ENCODE measurements at places on chromosomes 11 and 22.
A peak's percentile ranks its signal among the peaks of the same experiment; 100 is the strongest.

DNA sequence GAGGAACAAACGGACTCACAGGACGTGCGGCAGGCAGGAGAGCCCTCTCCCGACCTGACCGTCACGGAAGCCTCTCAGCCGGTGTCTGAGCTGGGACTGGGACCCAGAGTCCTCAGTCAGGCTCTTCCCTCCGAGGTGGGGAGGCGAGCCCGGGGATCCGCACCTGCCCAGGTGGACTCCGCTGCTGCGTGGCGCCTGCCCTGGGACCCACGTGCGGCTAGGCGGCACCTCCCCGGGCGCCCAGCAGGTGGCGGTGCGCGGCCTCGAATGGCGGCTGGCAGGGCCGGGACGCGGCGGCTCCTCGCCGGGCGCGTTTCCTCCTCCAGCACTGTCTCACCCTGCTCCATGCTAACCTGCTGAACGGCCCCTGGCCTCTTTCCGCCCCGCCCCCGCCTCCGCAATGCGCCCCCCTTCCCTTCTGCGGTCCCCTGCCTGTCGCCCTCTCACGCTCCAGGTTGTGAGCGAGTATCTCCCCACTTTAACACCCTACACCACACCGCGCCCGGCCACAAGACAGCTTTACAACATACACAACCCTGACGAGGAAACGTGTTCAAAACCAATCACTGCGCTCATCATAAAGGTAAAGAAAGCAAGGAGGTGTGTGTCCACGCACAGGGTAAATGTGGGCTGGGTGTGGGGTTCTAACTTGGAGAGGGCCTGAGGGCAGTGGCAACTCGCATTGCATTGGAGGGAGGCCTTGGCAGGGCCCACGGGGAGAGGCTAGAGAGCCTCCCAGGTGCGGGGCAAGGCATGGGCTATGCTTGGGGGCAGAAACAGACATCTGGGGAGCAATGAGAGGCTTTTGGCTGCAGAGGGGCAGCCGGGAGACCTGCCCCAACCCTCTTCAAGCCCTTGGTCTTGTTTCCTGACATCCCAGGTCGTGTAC lies 25.9 kb upstream of the ATXN10 start:
- DNase-seq = peak; percentile 63

DNA sequence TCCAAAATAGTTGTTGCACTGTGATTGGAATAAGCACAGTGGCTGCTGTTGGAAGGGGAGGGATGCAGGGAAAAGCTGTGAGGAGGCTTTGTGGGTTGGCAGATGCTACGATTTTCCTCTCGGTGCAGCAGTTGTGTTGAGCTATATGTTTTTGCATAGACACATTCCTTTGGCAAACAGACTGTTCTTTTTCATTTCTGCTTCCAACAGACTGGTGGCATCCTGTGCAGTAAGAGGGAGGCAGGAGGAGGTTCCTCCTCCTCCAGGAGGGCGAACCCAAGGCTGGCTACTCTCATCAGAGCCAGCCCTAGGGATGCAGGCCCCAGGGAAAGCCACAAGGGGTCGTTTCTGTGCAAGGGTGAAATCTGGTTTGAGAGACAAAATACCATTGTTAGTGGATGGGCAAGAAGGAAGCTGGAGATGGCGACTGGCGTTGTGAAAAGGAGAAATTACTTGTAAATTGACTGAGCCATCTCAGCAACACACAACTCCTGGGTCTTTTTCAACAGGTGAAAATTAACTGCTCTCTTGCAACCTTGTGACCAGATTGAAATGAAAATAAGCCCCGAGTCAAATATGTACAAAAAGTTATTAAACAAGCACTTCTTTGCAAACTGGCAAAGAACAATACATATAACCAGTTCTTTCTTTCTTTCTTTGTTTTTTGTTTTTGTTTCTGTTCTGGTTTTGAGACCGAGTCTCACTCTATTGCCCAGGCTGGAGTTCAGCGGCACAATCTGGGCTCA lies 26.5 kb upstream of the UBASH3B start:
- DNase-seq = peak; percentile 13

- no peak for DNase-seq
Measured at GRCh38 chr11:110295086-110295485, 1.3 kb downstream of the RDX start.

DNA sequence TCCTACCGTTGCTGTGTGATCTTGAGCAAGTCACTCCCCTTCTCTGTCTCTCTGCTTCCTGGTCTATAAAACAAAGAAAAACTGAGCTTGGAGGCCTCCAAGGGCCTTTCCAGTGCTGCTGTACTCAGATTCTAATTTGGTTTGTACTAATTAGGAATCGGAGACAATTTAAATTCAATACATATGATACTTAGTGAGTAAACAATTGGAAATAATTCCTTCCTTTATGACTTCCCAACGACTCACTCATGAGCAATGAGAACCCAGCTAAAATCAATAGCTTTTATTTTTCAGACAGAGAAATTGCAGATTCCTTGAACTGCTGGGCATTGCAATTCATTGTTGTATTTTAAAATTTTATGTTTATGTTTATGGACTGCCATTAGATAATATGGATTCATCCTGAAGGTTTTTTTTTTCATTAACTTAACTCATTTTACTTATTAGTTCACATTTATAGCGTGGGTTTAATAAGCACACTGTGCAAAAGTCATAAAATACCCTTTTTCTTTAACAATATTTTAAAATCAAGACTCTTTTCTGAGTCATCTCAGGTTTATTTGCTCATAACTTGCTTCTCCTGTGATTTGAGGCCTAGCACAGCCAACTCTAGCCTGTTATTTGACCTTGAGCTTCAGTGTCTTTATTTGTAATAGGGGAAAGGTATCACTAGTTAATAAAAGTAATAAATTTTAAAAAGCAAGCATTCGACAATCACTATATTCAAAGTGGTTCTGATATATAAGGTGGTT lies 95.8 kb downstream of the TP53I11 start:
- DNase-seq = no peak

GRCh38 chr22:35488513-35488912 lies 52.1 kb upstream of the RASD2 start:
- no peak for DNase-seq

DNA sequence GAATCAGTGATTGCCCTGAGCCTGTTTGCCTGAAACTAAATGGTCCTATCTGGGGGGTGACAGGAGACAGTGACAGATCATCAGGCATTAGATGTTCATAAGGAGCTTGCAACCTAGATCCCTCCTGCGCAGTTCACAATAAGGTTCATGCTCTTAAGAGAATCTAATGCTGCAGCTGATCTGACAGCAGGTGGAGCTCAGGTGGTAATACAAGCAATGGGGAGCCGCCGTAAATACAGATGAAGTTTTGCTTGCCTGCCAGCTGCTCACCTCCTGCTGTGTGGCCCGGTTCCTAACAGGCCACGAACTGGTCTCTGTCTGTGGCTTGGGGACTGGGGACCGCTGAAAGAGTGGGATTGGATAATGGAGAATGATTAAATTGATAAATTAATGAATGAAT lies 14.0 kb downstream of the NOX4 start:
- DNase-seq = no peak

DNA sequence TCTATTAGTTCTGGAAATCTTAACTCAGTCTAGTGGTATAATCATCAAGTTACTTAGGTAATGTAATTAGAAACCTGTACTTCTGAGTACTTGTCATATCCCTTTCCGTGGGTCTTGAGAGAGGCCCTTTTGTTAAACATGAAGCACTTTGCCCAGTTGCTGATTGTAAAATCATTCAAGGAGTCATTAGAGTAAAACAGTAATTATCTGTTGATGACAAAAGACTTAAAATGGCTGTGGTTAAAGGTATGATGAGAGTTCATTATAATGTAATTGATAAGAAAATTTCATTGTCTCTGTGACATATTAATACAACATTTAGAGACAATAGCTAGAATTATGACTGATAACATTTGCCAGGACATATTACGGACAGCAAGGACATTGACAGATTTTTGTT lies 34.3 kb downstream of the PRR5L start:
- DNase-seq = no peak

DNA sequence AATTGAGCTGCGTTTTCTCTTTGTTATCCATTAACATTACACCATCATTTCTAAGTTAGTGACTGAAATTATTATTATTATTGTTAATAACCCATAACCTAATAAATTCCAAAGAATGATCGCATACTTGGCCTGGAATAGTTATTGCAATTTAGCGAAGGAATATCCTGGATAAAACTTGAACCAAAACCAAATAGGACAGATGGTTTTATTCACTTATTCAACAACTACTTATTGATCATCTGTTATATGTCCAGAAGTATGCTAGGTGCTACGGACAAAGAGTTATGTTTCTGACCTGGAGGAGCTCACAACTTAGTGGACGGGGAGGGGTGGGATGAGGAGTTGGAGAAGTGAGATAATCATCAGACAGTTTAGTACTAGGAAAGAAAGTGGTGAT lies 44.8 kb upstream of the ARHGAP20 start:
- DNase-seq = no peak

DNA sequence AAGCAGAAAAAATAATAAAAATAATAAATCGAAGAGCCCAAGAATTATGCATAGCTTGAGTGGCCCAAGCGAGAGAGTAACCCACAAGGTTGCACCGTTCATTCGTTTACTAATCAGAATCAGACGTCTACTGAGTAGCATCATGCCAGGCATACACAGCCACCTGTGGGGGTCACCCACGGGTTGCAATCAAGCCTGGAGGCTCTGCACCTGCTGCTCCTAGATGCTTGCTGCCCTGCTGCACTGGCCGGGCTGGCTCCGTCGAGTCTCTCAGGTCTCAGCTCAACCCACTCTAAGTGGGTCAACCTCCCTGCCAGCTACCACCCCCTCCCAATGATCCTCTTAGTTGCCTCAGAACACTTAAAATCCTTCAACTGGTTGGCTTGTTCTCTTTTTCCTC lies 2.0 kb upstream of the TESMIN start:
- no peak for DNase-seq

- DNase-seq = peak; percentile 99
Measured at GRCh38 chr11:63681321-63682065, at the start of gene RTN3. TSS of gene RTN3 (plus strand) at chr11:63681500. CDS start at chr11:63681637, 137 bp downstream.

DNA sequence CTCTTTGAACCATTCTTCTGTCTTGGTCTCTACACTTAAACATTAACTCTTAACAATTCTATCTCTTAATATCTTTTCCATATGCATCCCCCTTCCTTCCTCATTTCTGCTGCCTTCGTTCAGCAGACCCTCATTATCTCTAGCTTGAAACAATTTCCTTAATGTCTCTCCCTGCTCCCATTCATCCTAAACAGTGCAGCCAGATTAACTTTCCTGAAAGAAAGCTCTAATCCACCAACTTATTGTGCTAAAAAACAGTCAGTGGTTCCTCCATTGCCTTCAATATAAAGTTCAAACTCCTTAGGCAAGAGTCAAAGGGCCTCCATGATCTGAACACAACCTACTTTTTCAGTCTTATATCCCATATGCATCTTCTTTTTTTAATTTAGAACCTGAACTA lies 42.5 kb downstream of the SOX6 start:
- no peak for DNase-seq

DNA sequence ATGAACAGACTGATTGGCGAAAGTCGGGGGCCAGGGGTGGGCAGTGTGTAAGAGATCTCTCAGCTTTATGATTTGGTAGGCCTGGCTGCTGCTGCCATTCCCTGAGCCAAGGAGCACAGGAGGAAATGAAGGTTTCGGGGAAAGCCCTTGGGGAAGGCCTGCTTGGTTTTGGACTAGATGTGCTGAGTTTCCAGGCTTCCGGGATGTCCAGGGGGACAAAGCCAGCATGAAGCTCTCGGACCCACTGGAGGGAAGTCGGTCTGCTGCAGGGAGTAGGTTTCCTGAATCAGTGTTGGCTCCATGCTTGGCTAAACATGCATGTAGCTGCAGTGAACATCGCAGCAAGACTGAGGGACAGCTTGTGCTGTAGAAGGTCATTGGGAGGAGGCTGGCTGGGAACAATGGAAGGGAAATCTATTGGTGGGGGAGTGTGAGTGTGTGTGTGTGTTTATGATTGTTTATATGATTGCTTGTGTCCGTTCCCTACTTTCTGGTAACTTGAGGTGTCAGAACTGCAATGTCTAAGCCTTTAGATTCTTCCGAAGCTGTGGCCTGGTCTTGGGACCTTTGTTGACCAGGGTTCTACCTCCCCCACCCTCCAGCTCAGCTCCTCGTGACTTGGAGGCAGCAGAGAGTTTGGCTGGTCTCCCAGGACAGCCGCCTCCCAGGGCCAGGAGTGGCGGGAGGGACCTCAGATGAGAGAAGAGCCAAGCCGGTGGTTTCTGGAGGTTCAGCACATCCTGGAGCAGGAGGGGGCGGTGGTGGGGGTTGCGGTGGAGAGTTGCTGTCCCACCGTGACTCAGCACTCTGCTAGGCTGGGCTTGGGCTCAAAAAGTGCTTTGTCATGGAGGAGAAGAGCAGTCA lies 4.0 kb upstream of the FTH1 start:
- no peak for DNase-seq

DNA sequence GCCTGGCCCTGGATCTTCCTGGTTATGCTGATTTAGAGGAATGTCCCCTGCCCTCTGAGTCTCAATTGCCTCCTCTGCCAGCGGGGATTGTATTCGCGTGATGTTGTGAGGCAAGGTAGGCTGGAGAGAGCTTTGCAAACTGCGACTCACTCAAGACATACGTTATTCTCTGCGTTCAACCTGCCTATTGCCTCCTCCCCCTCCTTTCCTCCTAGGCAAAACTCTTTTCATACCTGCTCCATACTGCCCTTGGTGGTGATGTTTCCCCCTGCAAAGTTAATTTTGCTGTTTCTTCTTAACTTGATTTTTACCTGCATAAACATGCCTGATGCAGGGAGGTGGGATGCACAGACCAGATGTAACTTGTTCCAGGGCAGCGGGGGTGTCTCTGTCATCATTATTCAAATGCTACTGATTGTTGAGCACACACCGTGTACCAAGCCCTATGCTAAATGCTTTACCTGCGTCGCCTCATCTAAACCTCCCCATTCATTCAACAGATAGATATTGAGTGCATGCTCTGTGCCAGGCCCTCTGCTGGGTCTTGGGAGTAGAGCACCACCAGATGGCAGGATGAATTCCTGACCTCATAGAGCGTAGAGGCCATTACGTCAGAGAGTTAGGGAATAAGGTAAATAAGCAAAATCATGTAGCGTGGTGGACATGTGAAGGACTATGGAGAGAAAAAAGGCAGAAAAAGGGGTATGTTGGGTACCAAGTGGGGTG lies 29.0 kb downstream of the SGSM1 start:
- DNase-seq = no peak

DNA sequence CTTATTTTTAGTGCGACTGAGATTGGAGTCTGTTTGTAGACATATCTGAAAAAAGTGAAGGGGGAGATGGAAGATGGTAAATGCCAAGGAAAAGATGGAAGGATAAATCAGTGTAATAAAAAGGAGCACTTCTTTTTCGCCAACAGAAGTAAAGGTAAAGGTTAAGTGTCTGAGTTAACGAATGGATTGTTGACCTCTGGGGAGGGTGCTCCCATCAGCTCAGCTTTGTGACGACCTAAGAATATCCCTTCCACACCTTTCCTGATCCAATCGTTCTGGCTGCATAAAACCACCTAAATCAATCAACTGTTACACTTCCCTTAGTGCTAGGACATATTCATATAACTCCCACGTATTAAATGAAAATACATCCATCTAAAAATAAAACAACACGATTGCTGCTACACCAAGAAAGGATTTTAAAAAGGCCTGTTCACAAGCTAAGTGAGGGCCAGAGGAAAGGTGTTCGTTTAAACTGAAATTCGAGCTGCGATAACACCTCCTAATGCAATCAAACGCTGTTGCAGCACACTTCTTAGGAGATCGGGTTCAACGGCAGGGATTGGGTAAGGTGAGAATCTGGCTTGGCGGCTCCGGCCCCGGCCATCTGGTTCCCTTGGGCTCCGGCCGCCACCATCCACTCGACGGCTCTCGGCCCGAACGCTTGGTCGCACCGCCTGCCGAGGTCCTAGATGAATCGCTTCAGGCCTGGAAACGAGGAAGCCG lies 658 bp downstream of the C11orf71 start:
- DNase-seq = no peak

- no peak for DNase-seq
Measured at GRCh38 chr11:68827733-68828132, 14.0 kb downstream of the CPT1A start.

GRCh38 chr22:30000566-30000965 lies 79.7 kb upstream of the HORMAD2 start:
- DNase-seq = no peak

All from activated CD8-positive, alpha-beta memory T cell treated with anti-CD3 and anti-CD28 coated beads for 48 hours (primary cell).